Cardiac septum (tissue), 1 donor: ENCODE measurements at places on chromosomes 6 and 20. TPM values are rescaled to one million over a fixed set of nuclear protein-coding genes. Genes with fewer than 3 reads are reported as not detected.

- DNase-seq = peak; percentile 97
Measured at GRCh38 chr6:43477235-43478007, at the start of gene TJAP1. Gene TJAP1, plus strand, starts transcription at chr6:43477570. Its CDS starts 21,432 bp downstream, at chr6:43499002.

GRCh38 chr6:159609652-159610178, 83.3 kb downstream of the SOD2 start:
- no peak for DNase-seq

- no peak for DNase-seq
Measured at GRCh38 chr6:119241111-119241465, 108.5 kb downstream of the MAN1A1 start.

DNA sequence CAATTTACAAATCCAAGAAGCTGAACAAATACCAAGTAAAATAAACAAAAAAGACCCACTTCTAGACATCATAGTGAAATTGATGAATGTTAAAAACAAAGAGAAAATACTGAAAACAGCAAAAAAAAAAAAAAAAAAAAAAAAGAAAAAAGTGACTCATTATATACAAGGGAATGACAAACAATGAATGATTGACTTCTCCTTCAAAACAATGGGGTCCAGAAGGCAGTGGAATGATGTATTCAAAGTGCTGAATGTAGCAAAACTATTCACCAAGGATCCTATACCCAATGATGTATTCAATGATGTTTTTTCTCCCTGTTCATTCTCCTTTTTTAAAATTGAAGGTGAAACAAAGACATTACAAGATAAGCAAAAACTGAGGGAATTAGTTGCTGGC, 650.0 kb downstream of the UTRN start:
- no peak for DNase-seq

GRCh38 chr6:37146735-37147157, 23.2 kb upstream of the PIM1 start:
- no peak for DNase-seq

DNA sequence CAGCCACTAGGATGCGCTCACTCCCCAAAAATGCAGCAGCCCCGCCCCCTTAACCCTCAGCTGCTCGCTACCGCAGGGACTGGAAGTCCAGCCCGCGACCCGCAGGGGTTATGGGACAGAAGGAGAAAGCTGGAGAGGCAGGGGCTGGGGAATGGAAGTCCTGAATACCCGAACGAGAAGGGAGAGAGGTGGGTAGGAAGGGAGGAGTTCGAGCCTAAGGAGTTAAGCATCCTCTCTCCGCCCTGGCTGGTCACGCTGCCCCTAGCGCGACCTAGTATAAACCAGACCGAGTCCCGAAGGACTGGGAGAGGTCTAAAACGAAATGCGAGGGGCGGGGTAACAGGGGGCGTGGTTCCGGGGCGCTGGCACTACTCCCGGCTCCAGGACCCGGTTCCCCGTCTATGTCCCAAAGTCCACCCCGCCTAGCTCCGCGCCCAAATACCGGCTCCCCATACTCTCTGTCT, 448 bp upstream of the DDAH2 start:
- DNase-seq = peak; percentile 96

- no peak for DNase-seq
Measured at GRCh38 chr6:149342525-149342924, 25.0 kb downstream of the TAB2 start.

- DNase-seq = no peak
Measured at GRCh38 chr6:163120223-163120622, 294.3 kb upstream of the QKI start.

- DNase-seq = no peak
Measured at GRCh38 chr6:99689916-99690685, 83.5 kb downstream of the PRDM13 start.

WFDC10B gene
- not detected for total RNA-seq

DNA sequence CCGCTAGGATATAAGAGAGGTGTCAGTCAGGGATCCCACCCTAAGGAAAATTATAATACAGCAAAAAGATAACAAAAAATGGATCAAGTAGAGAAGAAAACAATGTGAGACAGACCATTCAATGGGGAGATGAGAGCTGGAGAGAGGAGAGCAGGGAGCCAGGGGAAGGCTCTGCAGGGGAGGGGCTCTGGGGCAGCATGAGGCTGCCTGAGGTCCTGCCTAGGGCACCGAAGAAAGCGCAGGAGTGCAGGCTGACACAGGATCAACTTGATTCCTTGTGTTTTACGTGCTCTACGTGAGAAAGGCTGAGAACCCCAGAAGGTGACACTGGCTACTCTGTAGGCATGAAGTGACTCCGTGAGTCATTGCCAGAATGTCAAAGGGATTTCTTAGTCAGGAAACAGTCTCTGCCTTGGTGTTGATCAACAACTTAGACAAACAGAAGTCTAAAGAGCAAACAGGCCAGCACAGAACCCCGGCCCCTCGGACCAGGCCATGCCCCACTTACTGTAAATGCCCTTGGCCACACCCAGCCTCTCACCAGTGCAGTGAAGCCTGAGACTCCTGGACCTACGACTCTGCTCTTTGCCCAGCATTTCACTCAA, 290.1 kb upstream of the PRDM1 start:
- no peak for DNase-seq

PLA2G7 gene
- total RNA-seq = 0.46 TPM

DNA sequence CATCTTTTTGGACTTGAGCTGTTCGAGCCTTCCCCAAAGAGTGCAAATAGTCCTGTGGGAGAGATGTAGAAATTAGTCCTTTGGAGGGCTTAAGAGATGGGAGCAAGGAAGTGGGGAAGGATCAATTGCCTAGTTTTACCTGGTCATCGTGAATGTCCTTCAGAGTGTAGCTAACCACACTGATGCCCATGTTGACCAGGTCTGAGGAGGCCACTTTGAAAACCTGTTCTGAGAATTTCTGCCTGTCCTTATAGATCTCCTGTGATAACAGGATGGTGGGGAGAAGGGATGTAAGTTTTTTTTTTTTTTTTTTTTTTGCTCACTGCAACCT, 2.0 kb downstream of the FLOT1 start:
- no peak for DNase-seq

DLK2 gene
- 2.9 TPM for total RNA-seq
